ENCODE measurements at places on chromosomes 7 and 10.
A peak's percentile ranks its signal among the peaks of the same experiment; 100 is the strongest.

- peak; percentile 24 for DNase-seq
Observed at GRCh38 chr10:13271552-13272163, 28.2 kb downstream of the PHYH start.

GRCh38 chr10:86535132-86535882 is 13.7 kb upstream of the WAPL start:
- no peak for DNase-seq

- no peak for DNase-seq
Observed at GRCh38 chr7:37092548-37092947, 356.1 kb downstream of the ELMO1 start.

DNA sequence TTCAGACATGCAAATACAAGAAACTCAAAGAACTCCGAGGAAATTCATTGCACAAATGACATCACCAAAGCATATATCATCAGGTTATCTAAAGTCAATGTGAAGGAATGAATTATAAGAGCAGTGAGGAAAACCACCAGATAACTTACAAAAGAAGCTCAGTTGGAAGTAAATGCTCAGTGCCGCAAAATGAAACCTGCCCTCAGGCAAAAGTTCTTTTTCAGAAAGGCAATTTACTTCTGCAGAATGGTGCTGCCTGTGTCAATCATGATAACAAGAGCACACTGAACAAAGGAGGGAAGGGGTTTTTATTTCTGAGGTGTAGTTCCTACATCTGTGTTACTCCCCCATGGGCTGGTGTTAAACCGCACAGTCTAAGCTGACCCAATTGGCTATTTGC is 550.6 kb upstream of the SEMA3D start:
- DNase-seq = no peak

DNA sequence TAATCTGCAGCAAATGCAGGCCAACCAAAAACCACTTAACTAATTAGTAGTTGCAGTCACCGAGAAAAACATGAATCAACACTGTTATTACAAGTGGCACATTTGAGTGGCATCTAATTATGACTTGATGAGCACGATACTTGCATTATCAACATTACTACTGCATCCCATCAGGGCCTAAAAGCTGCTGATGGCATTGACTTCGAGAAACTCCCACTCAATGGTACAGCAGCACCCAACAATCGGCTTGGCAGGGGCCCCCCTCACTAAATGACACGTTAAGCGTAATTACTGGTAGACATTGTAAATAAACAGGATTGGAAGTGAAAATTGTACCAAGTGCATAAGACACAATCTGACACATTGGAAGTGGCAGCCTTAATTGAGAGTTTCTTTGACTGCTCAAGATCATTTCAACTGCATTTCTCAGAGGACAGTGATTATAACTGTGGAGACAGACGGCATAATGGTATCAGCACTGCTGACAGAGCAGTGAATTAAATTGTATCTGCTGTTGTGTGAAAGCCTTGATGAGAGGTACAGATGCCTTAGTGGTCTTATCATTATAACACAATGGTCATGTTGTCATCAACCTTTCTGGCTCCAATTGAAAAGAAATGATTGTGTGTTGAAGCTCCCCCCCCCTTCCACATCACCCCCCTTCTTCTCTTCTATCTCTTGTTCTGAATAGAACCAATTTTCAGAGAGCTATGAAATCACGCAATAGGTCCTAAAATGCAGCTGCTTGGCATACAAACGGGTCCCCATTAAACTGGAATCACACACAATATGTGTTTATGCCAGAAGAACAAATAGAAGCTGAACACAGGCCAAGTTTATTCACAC is 43.4 kb downstream of the SHTN1 start:
- DNase-seq = no peak

- DNase-seq = no peak
Observed at GRCh38 chr7:137920637-137921399, 74.0 kb upstream of the DGKI start.

DNA sequence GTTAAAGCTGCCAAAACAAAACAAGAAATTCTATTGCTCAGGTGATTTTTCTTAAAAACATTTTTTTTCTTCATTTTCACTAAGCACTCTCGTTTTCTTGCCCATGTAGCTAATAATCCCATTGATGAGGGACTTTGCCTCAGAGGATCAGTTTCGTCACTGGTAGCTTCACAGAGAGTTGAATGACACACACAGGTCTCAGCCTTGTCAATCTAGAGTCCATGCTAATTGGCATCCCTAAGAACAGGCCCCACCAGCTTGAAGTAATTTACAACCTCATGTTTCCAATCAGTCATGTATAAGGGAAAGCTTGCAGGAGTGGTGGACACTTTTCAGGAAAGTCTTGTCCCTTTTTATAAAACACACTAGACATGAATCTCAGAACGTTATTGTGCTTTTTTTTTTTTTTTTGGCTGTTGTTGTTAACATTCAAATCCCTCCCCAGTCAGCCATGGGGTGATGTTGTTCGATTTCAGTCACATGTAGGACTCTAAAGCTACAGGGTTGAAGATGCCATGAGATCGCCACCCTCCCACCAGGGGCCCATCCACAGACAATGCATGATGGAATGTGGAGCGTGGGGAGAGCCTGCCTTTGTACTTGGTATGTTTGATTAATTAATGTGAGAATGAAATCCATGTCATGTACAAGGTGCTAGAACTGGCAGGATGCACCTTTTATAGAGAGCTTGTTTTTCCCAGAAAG is 232.4 kb upstream of the FZD8 start:
- no peak for DNase-seq

GRCh38 chr10:110762109-110762848 is 109.4 kb upstream of the PDCD4 start:
- no peak for DNase-seq

GRCh38 chr10:112815269-112816032 is 134.6 kb upstream of the TCF7L2 start:
- DNase-seq = peak; percentile 86

DNA sequence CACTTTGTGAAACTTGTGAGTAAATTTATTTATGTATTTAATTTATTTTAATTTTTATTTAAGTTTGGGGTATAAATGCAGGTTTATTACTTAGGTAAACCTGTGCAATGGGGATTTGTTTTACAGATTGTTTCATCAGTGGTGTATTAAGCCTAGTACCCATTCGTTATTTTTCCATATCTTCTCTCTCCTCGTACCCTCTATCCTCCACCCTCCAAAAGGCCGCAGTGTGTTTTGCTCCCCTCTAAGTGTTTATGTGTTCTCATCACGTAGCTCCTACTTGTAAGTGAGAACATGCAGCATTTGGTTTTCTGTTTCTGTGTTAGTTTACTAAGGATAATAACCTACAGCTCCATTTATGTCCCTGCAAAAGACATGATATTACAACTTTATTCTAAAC is 145.4 kb upstream of the SMIM30 start:
- DNase-seq = no peak

DNA sequence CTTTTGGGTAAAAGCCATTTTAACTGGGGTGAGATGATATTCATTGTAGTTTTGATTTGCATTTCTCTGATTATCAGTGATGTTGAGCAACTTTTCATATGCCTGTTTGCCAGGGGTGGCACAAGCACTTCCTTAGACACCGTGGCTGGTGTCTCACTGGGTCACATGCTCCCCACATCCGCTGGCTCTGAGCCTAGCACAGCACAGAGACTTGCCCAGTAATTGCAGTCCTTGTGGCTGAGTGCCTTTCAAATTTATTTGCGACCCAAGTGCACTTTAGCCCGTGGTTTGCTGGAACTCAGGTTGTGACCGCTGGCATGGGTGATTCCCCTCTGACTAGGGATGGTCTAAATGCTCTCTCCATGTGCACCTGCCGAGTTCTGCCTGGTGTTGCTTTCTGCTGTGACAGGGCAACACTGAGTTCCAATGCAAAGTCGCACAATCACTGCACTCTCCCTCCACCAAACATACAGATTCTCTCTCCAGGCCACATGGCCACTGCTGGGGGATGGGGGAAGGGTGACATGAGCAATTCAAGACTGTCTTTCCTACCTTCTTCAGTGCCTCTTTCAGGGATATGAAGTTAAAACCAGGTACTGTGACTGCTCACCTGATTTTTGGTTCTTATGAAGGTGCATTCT is 66.5 kb downstream of the ZNF277 start:
- peak; percentile 1 for DNase-seq

GRCh38 chr10:46555713-46556514 is 544 bp downstream of the GPRIN2 start:
- DNase-seq = no peak

DNA sequence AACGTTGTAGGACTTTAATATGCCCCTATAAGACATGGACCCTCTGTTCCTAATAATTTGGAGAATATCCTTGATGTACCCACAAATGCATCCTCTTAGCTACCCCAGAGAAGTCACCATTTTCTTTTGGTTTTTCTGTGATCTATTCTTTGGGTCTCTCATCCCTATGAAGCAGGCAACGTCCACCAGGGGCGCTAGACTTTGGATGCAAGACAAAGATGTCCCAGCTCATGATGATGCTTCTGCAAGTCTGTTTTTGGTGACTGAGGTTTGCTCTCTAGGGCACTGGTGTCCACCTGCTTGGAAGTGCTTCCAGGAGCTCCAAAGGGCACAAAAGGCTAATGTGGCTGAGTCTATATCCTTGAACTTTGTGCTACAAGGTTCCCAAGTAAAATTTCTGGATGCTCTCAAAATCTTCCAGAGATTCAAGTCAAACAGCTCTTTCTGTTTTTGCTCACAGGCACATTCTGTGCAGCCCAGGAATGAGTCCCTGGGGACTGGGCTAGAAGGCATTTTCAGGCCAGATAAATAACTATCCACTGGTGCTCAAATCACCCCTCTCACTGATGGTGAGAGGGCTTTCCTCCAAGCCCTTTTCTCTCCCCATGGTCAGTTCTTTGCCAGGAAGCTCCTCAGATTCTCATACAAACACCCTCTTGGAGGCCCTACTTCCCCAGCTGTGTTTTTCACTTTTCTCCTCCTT is 166.4 kb downstream of the C7orf25 start:
- peak; percentile 30 for DNase-seq

GRCh38 chr7:23968791-23969190 is 258.8 kb downstream of the STK31 start:
- DNase-seq = no peak

DNA sequence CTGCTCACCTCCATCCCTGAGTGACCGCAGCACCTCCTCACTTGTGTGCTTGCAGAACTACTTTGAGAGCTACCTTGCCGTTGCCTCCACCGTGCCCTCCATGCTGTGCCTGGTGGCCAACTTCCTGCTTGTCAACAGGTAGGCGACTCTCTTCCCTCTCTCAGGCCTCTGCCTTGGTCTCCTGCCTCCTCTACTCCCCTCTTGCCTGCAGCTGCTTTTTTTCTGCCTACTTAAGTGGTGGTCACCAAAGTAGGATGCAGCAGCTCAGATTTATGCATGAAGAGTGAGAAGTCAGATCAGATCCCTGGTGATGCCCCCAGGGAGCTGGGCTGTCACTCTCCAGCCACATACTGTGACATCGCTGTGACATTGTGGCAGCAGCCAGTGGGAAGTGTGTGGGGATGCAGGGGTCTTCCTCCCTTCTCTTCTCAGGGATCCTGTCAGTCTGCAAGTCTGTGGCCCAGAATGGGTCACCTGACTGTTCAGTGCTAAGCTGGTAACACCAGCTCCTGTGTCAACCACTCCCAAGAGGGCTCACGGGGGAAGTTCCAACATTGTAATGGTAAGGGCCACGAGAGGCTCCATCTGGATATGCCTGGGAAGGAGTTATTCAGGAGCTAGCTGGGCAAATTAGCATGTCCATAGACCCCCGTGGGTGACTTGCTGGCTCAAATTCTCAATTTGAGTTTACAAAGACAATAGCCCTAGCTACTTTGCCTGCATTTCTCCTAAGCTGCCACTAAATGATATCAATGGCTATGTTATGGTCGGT is 25.3 kb downstream of the SLC29A3 start:
- DNase-seq = no peak

GRCh38 chr7:36865019-36865418 is 140.7 kb upstream of the AOAH start:
- DNase-seq = no peak

DNA sequence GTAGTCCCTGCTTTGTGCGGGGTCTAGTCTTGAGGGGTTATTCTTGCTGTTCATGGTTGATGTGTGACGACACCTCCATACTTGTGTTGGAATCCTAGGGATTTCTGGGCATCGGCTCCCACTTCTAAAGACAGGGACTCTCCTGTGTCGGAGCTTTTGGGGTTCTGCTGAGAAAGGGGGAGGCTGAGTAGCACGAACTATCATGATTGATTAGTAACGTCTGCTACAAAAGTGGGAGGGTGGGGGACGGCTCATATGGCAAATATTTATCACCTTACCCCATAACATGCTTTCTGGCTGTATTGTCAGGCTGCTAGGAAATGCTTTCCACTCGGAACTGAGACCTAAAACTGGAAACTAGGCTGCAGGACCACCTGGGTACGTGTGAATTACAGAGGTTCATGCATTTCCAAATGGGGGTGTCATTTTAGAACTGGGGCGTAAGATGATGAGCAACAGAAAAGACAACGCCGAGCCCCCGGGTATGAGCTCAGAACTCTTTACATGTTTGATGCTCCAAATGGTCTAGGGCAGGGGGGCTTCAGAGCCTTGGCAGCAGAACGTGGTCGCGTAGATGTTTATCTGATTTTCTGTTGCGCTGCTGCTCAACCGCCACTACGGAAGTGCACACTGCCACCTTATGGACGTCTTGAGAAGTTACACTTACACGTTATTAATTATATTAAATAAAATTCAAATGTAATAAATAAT is 15.1 kb upstream of the NME8 start:
- DNase-seq = peak; percentile 54

GRCh38 chr10:120998251-120998650 is 147.1 kb downstream of the WDR11 start:
- no peak for DNase-seq

DNA sequence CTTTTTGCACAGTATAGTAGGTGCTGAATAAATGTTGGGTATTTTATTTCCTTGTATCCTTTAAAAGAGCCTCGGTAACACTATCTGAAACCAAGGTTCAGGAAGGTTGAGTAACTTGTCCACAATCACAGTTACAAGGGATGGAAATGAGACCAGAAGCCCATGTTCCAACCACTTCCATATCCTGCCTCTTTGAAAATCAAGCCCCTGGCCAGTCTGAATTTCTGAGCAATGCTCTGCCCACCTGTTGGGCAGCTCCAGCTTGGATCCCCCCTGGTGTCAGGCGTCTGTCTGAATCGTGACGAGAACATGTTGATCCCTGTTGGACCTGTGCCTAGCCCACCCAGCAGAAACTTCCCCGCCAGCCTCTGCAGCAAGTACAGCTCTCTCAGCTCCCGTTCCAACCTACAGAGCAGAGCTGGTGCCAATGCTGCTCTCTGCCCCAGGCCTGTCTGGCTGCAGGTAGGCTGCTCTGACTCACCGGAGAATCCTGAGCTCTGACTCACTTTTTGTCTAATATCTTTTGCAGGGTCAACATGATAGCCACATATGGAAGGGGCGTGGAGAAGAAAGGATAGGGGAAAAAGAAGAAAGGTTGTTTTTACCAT is 595.5 kb downstream of the INHBA start:
- peak; percentile 56 for DNase-seq
